ENCODE measurements at places on chromosomes 7 and 10. TPM values are rescaled to one million over a fixed set of nuclear protein-coding genes. Genes with fewer than 3 reads are reported as not detected.

DNA sequence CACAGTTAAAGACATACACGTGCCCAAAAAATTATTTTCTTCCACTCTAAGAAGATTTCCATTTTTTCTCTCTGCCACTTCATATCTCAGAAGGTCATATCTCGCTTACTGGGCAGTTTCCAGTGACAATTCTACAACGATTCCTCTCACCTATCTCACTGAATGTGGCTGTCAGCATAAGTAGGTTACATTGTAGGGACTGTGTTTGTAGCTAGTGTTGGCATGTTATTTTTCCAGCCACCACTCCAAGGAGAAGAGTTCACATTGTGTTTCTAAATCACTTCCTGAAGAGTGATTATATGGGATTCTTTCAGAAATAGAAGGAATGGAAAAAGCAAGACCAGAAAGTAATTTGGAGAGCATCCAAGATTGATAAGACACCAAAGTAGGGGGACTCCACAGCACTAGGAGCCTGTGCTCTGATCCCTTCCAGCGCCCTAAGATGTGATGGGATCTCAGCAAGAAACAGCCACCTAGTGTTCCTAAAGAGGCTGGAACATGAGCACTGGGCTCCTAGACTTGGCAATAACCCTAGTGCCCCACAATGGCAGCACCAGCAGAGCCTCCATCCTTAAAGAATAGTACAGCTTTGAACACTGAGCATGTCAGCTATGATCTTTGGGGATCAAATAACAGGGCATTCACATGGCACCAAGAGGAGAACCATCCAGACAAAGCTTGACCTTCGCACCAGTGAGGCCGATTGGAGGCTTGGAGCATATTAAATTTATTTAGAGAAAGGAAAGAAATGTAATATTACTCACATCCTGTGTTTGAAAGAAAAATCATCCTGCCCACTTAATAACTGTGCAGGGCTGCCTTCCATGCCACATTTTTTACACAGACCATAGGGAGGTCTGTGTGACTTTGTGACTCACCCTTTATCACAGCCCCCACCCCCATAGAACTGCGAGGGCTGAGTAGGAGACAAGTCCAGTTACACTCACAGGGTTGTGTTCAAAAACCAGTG lies 51.8 kb downstream of the CAV1 start:
- no peak for DNase-seq

DNA sequence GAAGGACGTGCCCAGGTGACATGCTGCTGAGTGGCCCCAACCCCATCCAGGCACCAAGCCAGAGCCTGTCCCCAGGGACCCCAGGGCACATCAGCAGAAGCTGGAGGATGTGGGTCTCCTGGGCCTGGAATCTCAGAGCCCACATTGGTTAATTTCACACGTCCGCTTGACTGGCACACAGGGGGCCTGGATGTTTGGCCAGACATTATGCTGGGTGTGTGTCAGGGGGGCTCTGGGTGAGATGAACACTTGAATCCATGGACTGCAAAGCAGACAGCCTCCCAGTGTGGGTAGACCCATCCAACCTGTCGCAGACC lies 79.1 kb upstream of the RET start:
- no peak for DNase-seq

- DNase-seq = peak; percentile 49
Measured at GRCh38 chr10:113261161-113261560, 291.7 kb upstream of the HABP2 start.

- DNase-seq = no peak
Measured at GRCh38 chr7:146656988-146657387, 540.4 kb downstream of the CNTNAP2 start.

- DNase-seq = no peak
Measured at GRCh38 chr7:101099969-101100781, 14.9 kb downstream of the TRIM56 start.

DNA sequence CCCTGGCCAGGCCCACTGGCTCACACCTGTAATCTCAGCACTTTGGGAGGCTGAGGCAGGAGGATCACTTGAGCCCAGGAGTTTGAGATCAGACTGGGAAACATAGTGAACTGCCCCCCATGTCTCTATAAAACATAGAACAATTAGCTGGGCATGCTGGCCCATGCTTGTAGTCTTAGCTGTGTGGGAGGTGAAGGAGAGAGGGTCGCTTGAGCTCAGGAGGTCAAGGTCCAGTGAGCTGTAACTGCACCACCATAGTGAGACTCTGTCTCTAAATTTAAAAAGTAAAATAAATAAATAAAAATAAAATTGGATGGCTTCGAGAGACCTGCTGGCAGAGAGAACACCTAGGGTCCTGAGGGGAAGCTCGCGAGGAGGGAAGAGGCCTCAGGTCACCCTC lies 69.9 kb upstream of the PARD3 start:
- no peak for DNase-seq

DNA sequence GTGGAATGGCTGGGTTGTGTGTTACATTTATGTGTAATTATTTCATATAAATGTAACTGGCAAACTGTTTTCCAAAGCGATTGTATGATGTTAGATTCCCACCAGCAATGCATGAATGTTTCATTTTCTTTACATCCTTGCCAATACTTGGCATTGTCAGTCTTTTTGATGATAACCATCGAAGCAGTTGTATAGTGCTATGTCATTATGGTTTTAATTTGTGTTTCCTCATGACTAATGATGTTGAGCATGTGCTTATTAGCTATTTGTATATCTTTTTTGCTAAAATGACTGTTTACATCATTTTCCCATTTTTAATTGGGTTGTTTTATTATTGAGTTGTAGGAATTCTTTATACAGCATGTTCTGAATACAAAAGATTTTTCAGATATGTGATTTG lies 22.3 kb downstream of the AHCYL2 start:
- no peak for DNase-seq

DNA sequence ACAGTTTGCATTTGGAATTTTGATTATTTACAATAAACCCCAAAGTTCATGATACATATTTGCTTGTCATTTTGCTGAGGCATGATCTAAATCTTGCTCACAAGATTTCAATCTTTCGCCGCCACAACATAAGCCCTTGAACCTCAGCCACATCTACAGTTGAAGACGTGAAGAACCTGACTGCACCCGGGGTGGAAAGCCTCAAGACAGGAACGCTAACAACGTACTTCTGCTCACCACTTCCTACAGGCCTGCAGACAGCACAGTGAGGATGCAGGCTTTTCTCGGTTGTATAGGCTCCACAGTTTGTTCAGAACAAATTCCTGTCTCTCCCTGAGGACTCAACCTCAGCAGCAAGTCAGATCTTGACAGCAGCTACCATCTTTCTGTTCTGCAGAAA lies 393.8 kb upstream of the PRKCQ start:
- DNase-seq = no peak

GRCh38 chr7:117785431-117785830 lies 87.8 kb downstream of the CTTNBP2 start:
- no peak for DNase-seq

GRCh38 chr10:104331208-104331838 lies 6.9 kb downstream of the ITPRIP start:
- no peak for DNase-seq

DNA sequence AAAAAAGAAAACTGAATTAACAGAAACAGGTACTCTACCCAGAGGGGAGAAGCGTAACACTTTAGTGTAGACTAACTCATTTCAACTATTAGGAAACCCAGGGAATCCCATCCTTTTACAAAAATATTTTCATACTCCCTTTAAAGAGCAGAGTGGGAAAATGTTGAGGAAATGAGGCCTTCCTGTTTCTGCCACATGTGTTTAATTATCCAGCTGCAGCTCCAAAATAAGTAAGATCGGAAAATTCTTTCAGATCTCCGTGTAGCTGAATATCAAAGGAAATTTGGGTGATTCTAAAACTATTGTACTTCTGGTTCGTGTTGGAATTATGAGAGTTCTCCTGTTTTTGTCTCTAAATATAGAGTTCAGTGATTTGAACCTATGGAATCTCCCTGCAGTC lies 58.0 kb upstream of the CAV2 start:
- DNase-seq = no peak

DNA sequence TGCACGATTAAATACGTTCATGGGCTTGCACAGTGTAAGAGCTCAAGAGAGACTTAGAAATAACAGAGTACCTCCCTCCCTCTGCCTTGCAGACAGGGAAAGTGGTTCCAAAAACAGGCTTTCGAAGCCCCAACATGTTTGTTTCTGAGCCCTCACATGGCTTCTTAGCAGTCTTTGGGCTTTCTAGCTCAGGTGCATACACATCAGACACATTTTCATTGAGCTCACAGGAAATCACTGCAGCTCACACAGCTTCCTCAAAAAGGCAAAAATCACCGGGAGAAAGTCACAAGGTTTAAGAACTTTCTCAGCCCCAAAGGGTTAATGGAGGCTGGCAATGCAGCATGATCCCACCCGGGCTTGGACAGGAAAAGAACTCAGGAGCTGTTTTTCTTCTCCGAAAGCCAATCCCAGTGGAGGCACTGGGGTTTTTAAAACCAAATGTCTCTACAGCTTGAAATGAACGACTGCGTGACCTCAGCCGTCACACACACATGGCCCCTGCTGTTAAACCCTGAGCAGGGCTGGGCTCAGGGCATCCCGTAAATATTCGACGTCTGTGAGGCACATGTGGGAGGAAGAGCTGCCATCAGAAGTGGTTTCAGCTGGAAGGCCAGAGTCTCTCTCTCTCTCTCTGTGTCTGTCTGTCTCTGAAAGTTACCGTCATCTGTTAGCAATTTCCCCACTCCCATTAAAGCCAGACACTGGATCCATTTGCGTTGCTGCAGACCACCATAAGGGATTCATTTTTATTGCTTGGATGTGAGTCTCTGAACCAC lies 69.7 kb downstream of the CALML3 start:
- DNase-seq = no peak

- DNase-seq = no peak
Measured at GRCh38 chr7:134495546-134495945, 31.8 kb upstream of the AKR1B10 start.

GBX1 gene
- polyA plus RNA-seq = 0.14 TPM

ASAH2B gene
- polyA plus RNA-seq = 14.3 TPM

TMEM236 gene
- 0.26 TPM for polyA plus RNA-seq

MRM2 gene
- polyA plus RNA-seq = 36.9 TPM

CPA2 gene
- polyA plus RNA-seq = 0.39 TPM

SAMD8 gene
- 15.4 TPM for polyA plus RNA-seq

H2BK1 gene
- not detected for polyA plus RNA-seq

PRLHR gene
- not detected for polyA plus RNA-seq

All from right renal cortex interstitium (tissue), 3 donors.